ENCODE measurements at places on chromosomes 5 and 9.

DNA sequence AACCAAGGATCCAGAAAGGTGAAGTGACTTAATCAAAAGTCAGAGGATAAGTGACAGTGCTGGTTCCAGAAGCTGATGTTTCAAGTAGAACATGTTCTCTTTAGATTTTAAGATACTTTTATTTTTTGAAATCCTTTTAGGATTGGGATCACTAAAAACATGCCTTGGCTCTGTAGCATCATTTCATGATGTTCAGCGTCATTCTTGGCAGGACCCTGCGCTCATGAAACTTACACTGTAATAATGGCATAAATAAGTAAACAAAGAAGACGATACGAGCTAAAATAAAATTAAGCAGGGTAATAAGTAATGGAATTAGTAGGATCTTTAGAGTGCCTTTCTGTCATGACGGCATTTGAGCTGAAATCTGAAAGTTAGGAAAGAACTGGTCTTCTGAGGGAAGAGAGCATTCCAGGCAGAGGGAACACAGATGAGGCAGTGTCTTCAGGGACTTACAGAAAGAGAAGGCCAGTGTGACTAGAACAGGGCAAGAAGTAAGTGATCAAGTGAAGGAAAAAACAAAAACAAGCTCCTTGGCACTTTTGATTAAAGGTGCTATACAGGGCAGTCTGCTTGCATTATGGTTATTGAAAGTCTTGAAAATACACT, 19.9 kb downstream of the CTNNA1 start:
- no peak for DNase-seq

- no peak for DNase-seq
These were observed 363.9 kb upstream of the SEMA6A start for GRCh38 chr5:116938488-116938887.

DNA sequence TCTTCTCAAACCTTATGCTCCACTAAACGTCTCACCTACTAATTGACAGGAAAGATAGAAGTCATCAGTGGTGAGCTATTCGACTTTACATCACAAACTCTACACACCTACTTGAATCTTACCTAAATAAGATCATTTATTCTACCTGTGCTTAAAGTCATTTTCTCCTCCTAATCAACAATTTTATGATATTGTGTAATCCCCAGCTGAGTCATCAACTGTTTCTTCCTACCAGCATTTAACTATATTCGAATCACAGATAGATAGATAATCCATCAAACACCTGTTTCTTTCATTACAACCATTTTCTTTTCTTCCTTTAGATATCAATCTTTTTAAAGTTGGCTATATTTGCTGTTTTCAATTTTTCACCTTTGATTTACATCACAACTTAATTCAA, 181.5 kb downstream of the LPAR1 start:
- no peak for DNase-seq

DNA sequence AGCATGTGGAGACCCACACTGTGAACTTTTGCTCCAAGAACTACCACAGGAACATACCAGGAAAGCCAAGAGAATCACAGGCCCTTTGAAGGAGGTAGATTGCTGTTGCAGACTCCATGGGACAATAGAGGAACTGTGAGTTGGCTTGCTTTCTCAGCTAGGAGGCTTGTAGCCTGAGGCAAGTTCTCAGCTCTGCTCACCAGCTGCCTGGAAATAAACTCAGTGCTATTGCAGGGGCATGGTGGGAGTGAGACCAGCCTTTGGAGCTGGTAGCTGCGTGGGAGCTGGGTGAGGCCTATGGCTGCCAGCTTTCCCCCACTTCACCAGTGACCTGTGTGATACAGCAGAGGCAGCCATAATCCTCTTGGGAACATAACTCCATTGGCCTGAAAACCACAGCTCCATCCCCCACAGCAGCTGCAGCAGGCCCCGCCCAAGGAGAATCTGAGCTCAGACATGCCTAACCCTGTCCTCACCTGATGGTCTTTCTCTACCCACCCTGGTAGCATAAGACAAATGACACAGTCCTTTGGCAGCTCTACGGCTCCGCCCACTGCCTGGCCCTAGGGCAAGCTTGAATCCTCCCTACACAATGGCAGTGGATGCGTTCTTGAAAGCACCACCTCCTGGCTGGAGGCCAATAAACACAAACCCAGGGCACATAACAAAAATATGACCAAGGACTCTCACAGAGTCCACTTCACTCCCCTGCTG, 389.5 kb downstream of the KIF4B start:
- DNase-seq: no peak

GRCh38 chr9:91927922-91928510, 22.0 kb downstream of the ROR2 start:
- DNase-seq: no peak

DNA sequence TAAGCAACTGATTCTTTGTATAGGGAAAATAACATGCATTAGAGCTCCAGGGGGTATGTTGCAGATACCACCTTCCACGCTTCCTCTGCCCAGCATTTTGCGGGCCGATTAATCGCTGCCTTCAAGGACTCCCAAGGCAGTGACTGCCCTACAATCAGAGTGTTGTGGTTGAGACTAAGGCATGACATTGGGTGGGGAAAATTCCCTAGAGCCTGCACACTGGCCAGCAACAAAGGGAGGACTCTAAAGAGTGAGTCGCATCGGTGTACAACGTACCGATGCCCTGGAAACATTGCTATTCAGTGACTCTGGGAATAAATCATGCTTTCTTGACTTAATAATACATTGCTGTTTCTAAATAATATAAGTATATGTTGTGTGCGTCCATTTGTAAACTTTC, 119.7 kb downstream of the ZNF462 start:
- DNase-seq: no peak

GRCh38 chr5:158988987-158989730, 110.6 kb downstream of the EBF1 start:
- DNase-seq: no peak

DNA sequence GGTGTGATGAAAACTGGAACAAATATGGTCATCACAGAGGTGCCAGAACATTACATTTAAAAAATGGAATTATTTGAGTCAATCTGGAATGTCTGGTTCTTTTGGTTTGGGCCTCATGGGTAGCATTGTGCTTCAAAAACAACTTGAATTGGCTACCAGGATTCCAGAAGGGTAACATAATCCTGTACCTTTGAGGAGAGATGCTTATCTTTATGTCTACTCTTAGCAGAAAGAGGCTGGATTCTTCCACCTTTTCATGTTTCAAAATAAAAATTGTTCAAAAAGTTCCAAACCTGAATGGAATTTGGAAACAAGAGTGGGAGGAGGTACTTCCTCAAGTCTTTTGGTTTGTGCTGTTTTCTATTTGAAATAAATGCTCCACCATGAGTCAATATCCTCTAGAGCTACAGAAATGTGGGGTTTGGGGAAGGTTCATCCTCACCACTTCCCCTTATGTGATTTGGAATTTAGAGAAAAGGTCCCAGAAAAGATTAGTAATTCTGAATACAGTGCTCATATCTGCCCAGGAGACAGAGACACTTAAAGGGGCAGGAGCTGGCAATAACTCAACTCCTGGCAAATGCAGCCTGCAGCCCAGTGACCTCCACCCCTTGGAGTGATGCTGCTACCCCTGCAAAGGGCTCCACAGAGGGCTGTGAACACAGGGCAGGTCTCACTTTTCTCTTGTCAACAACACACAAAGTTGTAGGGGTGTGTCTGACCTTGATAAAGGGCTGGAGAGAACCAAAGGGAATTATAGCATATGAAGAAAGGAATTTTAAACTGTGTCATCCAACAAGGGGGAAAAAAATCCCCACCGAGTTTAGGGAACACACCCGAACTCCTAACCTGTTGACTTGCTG, 272.8 kb downstream of the CWC27 start:
- no peak for DNase-seq

- no peak for DNase-seq
These were observed 36.2 kb upstream of the TTC1 start for GRCh38 chr5:159972538-159973362.

- DNase-seq: no peak
These were observed 16.7 kb upstream of the SLCO4C1 start for GRCh38 chr5:102312586-102313370.

- DNase-seq: no peak
These were observed 220.5 kb downstream of the SH3GL2 start for GRCh38 chr9:17799369-17799768.

DNA sequence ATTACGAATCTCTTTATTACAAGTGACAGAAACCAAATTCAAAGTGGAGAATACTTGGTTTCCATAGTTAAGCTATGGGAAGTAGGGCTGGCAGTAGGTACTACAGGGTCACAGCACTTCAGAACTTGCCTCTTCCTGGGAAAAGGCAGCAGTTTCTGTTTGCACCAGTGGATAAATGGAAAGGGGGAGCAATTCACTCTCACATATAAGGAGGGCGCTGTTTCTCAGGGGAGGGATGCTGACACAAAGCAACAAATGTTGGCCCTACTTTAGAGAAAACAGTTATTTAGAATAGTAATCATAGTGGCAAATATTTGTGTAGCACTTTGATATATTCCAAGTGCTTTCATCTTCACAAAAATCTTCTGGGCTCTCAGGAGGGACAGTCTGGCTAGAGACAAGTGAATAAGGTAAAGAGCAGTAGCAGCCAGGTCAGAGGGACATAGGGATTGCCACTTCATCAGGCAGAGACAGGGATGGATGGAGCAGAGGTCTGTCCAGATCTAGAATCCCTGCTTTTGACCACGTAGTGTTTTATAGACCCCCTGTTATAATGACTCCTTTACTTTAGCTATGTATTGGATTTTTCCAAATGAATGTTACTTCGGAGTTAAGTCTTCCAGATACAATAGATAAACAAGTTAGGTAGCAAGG, 554.8 kb upstream of the SGCD start:
- DNase-seq: no peak

DNA sequence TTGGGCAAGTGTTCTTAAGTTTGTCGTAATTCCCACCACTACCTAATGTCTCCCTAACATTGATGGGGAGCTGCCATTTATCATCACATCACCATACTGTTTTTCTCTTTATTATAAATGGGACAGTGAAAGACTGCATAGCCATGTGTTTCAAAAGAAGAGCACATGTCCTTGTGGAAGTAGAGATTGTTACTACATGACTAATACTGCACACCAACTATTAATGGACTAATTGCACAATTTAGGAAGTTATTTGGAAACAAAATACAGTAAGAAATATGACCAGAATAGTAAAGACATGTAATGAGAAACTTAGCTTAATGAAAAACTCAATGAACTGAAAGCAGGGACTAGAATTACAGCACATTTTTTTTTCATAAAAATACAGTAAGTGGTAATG, 12.0 kb upstream of the ELOVL7 start:
- DNase-seq: no peak

DNA sequence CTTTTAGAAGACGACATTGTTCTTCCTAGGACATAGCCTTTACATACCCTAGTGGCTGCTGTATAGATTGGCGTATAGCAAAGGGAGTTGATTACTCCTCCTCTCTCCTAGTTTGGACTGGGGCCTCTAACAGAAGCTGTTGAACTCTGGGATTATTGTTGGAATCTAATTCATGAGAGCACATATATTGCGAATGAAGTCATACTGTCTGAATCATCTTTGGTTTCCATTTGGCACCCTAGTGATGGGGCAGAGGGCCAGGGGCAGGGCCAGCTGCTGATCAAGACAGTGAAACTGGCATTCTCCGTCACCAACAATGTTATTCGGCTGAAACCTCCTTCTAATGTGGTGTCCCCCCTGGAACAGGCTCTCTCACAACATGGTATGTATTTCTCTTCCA, 40.3 kb downstream of the NUP188 start:
- DNase-seq: no peak

DNA sequence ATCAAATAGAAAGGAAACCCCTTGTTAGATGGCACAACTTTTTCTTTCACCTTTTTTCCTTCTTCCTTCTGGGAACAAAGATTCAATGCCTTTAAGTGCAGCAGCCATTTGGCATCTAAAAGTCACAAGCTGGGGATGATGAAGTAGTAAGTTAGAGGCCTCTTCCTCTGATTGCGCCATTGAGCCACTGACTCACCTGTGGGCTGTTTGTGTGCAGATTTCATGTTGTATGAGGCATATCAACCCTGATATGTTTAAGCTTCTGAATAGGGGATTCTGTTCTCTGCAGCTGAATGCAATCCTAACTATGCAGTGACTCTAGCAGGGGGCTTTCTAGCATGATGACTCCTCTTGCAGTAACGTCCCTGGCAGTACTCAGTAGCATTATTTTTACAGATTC, 599.9 kb downstream of the CSNK1G3 start:
- no peak for DNase-seq

- no peak for DNase-seq
These were observed 238.1 kb downstream of the GAS1 start for GRCh38 chr9:86708918-86709835.

DNA sequence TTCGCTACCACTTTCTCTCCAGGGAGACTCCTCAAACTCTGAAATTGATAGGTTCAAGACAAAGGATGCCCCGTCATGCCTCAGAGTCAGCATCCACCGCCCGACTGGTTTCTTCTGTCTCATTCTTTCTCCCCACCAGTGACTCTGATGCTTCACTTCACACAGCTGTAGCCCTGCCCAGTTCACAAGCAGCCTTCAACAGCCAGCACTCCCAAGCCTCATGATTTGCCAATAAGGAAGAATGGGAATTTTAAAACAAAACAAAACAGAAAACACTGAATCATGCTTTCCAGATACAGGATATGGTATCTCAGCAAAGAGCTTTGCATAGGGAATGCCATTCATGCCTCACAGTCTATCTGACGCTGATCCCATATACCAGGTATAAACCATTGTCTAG, 371.2 kb upstream of the RORB start:
- no peak for DNase-seq

- no peak for DNase-seq
These were observed 17.0 kb upstream of the MOCS2 start for GRCh38 chr5:53126521-53126920.

DNA sequence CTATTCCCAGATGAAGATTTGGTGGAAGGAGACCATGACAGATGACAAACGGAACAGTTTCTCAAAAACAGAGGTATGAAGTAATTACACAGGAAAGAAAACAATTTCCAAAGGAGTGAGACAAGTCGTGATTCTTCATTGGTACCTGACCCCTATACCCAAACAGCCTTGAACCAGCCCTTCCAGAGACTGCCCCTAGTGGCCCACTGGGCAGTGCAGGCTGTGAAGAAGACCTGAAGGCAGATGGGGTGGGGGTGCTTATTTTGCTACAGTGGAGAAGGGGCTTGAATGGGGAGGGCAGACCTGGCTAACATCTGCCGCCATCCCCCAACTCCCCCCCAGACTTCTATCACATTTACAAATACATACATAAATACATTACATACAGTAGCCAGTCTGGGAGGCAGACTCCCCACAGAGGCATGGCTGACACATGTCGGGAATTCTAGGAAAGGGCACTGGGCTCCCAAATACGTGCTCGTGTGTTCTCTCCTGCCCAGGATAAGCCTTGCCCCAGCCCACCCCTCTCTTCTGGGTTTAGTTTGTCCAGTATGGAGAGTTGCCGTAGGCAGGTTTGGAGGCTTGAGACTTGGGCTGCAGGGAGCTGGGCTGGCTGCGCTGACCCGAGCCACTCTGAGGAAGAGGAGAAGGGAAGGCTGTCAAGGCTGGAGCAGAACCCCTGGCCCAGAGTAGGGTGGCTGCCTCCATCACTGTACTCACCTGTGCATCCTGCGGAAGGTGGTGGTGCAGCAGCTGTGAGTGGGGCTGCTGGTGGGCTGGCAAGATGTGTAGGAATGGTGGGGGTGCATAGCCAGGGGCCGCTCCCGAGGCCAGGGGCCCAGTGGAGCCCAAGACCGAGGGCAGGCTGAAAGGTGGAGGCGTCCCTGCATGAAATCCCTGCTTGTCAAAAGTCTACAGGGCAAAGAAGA, 105.3 kb downstream of the UBE2R2 start:
- no peak for DNase-seq

GRCh38 chr5:9540791-9541190, 5.1 kb downstream of the SEMA5A start:
- DNase-seq: no peak

All from bone marrow (tissue), 2 donors.